GM23248 (cell line): ENCODE measurements at places on chromosomes 6 and 20.

- DNase-seq: no peak
Measured at GRCh38 chr6:150673720-150674346, 74.1 kb downstream of the PLEKHG1 start.

DNA sequence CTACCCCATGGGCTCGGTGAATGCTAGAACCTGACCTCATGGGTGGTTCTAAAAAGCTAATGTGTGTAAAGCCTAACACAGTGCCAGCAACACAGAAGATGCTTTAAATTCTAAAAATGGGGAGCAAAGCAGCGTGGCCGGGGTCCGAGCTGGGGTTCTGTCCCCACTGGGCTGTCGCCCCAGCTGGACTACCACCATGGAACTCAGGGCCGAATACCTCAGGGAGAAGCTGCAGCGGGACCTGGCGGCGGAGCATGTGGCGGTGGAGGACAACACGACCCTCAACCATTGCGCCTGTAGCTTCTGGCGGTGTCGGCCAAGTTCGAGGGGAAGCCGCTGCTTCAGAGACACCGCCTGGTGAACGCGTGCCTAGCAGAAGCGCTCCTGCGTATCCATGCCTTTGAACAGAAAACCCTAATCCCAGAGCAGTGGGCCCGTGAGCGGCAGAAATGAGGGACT lies 8.4 kb downstream of the SOX4 start:
- no peak for DNase-seq

DNA sequence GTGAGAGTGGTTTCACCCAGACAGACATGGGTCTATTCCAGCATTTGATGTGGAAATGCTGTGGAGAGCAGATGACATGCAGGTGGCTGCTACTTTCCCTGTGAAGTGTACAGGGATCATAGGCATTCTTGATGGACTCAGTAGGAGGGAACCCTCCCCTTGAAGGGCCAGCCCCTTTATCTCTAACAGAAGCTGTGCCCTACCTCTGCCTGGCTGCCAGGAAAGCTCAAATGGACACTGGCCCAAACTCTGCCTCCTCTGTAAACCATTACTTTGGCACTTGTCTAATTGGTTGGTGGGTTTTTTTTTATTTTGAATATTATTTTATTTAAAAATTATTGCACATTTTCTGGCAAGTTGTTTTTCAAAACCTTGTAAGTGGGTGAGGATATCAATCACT lies 106.7 kb upstream of the GGTLC1 start:
- DNase-seq: no peak

DNA sequence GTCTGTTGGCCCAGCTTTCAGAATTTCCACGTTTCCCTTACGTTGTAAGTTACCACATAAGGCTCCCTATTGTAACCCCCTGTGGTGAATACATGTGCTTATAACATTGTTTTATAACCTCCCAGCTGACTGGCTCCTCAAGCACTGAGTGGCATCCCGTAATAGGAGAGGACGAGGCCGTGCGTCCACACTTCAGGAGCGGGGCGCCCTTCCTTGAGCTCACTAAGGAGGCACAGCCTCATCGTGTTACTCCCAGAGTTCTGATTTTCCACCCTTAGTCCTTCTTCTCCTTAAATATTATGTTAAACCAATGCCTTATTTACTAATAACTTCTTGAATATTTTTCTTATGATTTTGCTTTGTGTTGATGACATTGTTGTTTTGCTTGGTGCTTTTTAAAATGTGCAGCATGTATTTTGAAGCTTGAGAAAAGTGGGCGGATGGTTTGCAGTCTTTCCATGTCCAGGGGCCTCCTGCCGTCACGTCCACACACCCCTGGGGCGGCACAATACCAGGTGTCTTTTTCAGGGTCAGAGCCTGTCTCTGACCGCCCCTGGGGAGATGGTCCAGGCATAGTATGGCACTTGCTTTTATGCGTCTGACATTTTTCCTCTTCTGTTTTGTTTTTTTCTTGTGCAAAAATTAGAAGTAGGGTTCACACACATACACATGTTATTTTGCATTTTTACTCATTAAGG lies 181.8 kb downstream of the DLL1 start:
- no peak for DNase-seq

- no peak for DNase-seq
Measured at GRCh38 chr6:61940919-61941318, 345.1 kb downstream of the KHDRBS2 start.

DNA sequence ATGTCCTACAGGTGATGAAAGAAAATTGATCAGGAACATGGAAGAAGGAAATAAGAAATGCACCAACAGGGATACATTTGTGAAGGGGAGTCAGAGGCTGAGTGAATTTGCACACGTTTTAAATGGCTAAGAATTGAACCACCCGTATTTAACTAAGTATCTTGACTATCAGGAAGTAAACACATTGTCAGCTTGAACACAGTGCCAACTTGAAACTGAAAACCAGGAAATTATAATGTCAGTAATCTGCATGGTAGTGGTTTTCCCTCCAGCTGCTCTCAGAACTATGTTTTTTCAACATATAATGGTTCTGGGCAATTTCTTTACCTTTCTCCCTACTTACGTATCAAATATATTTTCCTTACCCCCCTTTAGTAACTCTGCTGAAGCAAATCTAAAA lies 366.5 kb upstream of the POU3F2 start:
- DNase-seq: no peak

DNA sequence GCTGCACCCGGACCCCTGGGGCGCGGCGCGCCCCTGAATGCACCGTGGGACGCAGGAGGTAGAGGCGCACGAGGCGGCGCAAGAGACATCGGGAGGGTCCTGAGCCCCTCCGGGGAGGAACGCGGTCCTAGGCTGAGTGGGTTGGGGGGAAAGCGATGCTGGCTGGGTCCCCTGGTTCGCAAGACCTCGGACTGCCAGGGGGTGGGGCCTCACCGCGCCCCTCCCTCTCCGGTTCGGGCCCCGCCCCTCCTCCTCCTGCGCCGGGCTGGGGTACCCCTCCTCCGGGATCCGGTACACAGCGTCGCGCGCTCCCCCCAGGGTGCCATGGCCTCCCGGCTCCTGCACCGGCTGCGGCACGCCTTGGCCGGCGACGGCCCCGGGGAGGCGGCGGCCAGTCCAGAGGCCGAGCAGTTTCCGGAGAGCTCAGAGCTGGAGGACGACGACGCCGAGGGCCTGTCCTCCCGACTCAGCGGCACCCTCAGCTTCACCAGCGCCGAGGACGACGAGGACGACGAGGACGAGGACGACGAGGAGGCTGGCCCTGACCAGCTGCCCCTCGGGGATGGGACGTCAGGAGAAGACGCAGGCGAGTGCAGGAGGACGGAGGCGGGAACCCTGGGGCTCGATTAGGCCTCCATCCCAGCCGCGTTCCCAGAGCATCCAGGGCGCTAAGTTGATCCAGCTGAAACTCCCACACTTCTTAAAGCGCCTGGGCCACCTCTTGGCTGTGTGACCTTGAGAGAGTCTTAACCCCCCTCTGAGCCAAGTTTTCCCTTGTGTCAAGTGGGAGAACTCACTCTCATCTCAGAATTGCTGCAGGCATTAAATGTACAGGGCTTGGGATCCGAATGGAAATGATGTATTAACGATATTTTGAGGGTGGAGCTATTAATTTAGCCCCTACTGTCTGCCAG lies 541 bp downstream of the SNX21 start:
- peak; percentile 80 for DNase-seq
